ENCODE measurements at places on chromosomes 2 and 18.

GRCh38 chr2:150809103-150809502 is 321.6 kb upstream of the RND3 start:
- no peak for DNase-seq

- no peak for DNase-seq
Observed at GRCh38 chr2:70931376-70932000, 4.2 kb upstream of the ATP6V1B1 start.

- DNase-seq: no peak
Observed at GRCh38 chr2:205582366-205582765, 99.9 kb upstream of the NRP2 start.

DNA sequence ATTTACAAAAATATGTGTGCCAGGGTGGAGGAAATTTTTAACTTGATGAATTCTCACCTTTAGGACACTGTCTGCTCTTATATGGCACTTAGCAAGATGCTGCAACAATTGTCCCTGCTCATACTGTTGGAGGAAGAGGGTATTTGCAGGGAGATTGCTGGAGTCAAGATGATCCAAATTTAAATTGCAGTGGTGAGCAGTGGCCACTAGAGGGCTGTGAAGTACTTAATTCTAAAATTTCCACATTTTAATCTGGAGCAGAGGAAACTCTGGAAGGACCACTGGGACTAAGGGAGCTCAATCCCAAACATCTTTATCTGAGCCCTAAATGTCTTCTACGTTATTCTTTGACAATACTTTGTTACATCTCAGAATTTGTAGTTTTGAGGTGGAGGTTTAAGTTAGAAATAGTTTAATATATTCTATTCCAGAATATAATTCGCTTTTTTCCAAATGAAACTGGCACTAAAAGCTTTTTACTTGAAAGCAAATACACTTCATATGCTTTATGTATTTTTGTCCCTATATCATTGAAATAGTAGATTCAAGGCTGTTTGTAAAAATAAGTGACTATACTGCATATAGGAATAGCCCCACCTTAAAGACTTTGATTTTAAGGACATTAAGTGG is 33.0 kb upstream of the PTH2R start:
- DNase-seq: peak; percentile 40

Data from activated CD4-positive, alpha-beta T cell treated with anti-CD3 and anti-CD28 coated beads, Interleukin-2, Interleukin-6, amounts not matched to agents 100 ng/mL and 50 ng/mL, durations not matched to agents 16 hours and 8 hours (primary cell).